ENCODE measurements at places on chromosomes 12 and 14.

GRCh38 chr12:47773858-47774580 is 981 bp downstream of the SLC48A1 start:
- DNase-seq = no peak

DNA sequence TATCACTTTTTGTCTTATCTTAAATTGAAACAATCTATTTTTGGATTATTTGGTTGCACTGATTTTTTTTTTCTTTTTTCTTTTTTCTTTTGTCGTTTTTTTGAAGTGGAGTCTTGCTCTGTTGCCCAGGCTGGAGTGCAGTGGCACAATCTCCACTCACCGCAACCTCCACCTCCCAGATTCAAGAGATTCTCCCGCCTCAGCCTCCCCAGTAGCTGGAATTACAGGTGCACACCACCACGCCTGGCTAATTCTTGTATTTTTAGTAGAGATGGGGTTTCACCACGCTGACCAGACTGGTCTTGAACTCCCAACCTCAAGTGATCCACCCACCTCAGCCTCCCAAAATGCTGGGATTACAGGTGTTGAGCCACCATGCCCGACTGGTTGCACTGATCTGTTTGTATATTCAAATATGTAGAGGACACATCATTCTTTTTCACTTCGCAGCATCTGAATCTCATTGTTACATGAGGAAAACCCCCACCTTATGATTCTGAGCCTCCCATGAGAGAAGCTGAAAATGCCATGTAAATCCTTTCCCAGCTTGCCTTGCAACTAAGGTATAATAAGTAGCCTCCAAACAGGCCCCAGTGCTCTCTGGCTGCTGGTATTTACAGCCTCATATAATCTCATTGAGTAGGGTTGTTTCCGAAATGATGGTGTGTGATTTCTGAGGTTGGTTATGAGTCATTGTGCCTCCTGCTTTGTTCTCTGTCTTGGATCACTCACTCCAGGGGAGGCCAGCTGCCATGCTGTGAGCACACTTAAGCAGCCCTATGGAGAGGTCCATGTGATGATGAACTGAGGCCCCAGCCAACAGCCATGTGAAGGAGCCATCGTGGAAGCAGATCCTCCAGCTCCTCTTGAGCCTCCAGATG is 5.2 kb upstream of the HSP90B1 start:
- no peak for DNase-seq

- no peak for DNase-seq
Measured at GRCh38 chr12:49585477-49586459, 17.8 kb upstream of the MCRS1 start.

DNA sequence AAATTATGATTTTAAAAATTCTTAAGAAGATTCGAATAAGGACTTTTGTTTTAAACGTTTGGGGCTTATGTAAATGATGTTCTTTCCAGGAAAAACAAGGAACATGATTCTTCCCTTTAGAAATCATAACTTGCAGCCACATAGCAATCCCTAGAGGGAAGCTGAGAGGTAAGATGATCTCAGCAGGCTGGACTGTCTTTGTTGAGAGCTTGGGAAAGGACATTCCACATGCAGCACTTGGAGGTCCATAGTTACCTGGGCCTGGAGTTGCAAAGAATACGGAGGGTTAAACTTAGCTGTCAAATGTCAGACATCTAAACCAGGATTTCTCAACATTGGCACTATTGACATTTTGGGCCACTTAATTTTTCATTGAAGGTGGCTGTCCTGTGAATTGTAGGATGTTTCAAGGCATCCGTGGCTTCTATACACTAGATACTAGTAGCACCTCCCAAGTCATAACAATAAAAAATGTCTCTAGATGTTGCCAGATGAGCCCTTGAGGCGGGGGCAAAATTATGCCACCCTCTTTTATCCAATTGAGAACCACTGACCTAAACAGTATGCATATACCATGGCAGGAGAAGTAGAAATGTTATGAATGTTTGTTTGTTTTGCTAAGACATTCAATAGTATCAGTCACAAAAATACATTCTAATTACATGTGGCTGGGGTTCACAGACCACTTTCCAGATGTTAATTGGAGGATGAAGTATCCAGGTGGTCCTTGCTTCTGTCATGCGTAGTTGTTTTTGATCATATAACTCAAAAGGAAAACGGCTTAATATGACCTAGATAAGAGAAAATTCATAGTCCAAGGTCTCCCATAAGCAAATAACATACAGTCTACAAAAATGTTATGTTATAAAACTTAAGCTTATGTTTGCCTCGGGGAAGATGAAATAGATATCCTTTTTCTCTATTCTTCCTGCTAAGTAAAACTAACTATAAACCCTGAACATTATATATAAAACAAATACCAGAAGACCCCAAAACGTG is 30.5 kb downstream of the TTC6 start:
- DNase-seq = no peak

GRCh38 chr14:50055461-50056228 is 60.7 kb downstream of the VCPKMT start:
- no peak for DNase-seq

DNA sequence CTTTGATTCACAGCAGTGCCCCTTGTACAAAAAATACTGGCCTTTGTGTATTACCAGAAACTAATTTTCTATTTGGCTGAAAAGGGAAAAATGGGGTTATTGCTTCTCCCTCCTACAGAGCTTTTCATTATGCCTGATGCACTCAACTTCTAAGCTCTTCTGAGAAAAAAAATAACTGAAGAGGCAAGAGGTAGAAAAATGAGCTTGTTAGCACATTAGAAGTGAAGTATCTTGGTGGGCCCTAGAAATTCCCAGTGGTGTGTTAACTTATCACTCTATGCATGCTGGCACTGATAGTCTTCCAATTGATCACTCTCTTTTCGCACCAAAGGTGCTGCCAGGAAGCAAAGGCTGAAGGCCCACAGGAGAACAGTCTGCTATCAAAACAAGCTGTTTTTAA is 17.1 kb downstream of the INSM2 start:
- no peak for DNase-seq

DNA sequence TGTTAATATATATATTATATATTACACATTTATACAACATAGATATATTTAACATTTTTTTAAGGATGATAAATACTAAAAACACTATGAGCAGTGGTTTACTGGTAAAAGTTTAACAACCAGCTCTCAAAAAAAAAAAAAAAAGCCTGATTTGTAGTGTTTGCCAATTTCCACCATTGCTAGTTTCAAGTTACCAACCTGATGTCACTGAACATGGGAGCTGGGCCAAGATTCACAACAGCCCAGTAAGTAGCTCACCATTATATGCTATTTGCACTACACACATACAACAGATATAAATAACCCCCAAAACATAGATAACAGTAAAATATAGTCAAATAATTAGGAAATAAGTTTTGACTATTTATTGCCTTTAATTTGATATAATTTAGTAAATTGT is 28.9 kb upstream of the TMX1 start:
- DNase-seq = no peak

DNA sequence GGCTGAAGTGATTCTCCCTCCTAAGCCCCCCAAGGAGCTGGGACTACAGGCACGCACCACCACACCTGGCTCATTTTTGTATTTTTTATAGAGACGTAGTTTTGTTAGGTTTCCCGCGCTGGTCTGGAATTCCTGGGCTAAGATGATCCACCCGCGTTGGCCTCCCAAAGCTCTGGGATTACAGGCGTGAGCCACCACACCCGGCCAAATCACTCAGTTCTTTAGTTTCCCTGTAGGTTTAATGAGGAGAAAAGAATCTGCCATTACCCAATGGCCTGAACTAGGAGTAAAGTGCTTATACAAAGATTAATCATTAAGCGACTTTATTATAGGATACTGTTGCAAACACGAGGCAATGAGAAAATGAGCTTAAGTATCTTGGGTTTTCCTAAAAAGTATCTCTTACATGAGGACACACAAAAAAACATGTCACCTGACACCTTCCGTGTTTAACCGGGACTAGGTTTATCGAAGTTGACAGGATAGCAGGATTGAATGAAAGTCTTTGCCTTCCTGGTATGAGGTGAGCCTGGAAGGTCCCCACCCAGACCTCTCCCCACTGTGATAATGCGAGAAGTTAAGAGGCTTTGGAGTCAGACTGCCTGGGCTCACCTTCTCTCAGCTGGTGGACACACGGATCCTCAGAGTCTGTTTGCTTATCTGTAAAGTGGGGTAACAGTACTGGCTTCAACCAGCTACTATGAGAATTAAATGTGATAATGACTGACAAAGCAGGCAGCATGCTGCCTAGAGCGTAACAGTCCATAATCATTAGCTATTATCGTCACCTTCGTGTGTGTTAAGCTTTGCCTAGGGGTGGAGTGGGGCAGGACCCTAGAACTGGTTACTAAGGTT is 133.5 kb upstream of the KRAS start:
- DNase-seq = no peak

DNA sequence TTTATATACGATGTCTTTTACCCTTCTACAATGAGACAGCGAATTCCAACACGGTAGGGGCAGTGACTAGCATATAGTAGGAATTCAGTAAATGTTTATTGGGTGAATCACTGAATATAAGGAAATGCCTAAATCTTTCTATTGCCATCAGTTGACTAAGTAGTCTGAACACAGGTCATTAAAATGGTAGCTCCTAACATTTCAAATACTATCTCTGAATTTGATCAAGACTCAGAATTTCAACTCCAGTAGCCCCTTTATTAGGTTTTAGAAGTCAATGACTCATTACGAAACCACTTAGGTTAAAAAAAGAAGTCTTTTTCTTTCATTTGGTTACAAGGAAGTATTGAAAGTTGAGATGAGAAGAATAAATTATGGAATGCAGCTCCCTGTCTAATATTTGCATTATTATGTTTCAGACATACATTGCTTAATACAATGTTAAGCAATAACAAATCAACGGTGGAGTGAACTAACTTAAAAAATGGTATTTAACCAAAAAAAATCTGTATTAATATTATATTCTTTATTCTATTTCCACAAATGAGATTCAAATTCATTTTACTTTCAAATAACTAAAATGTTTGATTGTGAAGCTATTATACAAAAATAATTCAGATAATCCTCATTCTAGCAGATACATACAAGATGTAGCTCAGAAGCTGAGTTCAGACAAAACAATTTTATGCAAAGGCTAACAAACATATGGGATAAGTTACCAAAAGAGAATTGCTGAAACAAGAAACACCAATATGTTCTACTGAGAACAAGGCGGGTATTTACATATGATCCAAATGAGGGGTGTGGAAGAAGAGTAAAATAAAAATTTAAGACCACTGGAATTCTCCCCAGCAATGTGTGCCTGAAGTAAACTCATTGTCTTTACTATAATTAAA is 302.7 kb downstream of the CEP128 start:
- no peak for DNase-seq

DNA sequence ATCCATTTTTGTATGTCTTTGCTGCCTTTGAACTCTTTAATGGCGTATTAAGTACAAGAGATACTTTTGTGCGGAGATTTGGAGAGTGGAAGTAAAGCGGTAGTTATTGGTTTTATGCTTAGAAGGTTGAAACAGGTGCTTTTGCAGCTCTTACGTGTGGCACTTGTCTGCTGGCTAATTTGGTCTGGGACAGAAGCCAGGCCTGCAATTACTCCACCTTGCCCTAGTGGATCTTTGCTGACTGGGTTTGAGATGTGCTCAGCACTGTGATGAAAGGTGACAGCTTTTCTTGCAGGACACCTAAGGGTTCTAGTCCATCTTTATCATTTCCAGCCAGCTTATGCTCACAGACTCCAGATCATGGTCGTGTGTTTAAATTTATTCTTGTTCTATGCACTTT is 252.5 kb downstream of the RPL10L start:
- DNase-seq = no peak

DNA sequence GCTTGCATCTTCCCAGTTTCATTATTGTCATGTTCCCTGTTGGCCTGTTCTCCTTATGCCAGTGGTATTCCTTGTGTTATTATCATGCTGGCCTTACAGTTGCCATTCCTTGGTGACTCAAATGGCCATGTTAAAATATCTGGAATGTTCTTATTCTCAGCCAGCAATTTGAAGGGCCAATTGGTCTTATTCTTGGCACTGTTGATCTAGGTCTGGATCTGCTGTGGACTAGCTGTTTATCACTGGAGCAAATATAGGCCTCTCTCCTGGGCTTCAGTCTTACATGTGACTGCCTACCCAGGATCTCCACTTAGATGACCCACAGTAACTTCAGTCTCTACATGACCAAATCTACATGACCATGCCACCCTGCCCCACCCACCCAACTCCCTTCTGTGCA is 5.4 kb downstream of the CIPC start:
- no peak for DNase-seq

DNA sequence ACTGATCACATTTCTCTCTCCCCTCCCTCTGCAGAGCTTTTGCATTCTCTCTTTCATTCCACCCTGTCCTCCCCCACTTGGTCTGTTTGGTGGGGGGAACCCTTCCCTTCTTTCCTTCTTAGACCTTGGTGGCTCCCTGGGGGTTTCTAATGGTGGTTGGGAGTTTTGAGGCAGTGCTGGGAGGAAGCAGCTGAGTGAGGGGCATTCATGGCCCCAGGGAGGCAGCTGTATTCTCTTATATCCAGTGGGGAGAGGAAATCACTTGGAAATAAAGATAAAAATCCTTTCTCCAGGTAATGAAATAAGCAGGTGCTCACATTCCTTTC is 13.3 kb downstream of the NGDN start:
- DNase-seq = no peak

DNA sequence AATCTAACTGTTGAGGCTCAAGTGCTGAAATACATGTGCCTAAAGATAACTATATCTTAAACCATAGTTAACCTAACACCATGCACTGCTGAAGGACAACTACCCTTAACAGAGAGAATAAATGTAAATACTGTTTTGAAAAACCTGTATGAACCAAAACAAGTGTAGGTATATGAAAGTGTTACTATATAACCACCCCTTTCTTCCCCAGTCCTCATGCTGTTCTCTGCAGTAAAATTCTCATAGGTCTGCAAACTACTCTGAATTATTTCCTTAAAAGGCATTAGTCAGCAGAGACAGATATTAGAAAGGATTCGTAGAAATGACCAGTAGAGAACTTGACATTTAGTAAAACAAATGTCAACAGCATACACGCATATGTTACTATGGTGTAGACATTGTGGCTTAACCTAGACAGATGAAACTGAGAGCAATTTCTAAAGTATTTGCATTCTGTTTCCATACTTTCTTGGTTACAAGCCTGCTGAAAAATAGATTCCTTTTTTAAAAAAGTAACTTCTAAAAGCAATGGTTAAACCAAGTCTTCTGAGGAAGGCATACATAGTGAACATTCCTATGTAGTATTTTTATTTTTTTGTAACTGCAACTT is 13.9 kb downstream of the CSRP2 start:
- no peak for DNase-seq

- no peak for DNase-seq
Measured at GRCh38 chr12:45549337-45549902, 180.1 kb upstream of the ARID2 start.
